ENCODE measurements at places on chromosomes 3 and 15.

DNA sequence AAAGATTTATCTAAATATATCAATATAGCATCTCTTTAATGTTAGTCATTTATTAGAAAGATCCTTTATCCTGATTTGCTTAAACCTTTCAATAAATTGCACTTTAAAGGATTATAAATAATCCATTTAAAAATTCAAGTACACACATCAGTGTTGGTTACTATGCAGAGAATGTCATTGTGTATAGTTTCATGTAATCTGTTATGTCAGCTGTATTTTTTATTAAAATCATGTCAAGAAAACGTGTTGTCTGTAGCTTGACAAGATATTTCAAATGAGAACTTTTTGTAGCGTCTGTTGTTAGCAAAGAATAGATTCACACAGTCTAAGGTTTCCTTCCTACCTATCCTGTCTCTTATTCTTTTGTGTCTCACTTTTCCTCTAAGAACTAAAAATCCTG is 7.8 kb downstream of the PDHB start:
- DNase-seq, result no peak

DNA sequence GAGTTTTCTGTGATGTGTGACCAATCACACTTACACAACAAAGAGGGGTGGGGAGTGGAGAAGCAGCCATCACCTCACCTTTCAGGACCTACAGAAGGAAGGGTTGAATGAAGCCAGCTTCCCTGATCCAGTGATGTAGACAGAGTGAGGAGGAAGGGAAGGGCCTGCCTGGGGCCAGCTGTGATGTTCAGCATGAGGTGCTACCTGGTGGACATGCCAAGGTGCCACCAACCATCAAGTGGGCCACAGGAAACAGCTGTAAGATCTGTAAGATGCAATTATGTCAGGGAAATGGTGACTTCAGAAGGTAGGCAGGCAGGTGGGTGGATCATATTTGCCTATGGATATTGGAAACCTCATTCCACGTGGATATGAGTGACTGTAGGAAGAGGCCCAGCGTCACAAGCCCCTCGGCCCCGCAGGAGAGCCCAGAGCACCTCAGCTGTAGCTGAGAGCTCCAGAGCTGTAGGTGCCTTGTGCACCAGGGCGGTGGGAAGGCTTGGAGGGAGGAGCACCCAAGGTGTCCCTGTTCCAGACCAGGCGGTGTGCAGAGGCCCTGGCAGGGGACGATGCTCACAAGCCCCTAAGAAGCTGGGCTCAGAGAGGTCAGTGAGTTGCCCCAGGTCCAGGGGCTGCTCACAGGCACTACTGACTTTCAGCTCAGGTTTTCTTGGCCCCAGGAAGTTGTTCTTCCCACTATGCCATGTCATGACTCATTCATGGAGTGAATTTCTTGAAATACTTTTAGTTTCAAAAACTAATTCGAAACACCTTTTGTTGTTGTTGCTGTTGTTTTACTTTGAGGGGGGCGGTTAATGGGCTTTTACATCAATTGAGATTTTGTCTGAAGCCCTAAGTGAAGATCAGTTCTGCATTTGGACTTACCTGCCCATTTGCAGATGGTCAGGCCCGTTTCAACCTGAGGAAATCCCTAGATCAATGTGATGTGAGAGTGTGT is 94.2 kb upstream of the ALDH1A3 start:
- DNase-seq, result no peak

GRCh38 chr3:2001306-2002108 is 97.2 kb upstream of the CNTN4 start:
- DNase-seq, result no peak

GRCh38 chr15:59722476-59722875 is 33.4 kb upstream of the BNIP2 start:
- no peak for DNase-seq

- DNase-seq, result no peak
Measured at GRCh38 chr15:51224428-51224827, 114.0 kb downstream of the CYP19A1 start.

GRCh38 chr3:51777985-51778384 is 1.1 kb downstream of the IQCF6 start:
- no peak for DNase-seq

- no peak for DNase-seq
Measured at GRCh38 chr3:138833899-138834595, 681 bp downstream of the PIK3CB start.

DNA sequence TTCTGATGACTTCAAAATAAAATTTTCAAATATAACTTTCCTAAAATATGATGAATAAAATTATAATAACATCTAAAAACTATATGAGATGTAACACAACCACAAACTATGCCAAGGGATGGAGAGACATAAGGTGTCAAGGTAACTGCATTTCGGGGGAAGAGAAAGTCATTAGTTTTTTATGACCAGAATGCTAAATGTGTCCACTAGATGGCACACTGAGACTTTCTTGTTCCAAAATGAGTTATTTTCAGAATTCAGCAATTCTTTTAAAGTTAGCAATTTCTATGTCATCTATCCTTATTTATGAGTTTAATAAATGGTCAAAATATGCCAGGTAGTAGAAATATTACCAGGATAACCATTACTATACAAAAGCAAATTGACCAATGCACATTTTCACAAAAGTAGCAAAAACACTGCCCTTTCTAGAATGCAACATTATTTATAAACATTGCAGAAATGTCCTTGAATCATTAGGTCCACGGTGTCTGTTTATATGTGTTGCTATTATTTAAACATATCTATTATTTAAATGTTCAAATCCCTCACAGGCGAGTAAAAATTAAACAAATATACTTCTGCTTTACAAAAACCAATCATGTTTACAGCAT is 374.2 kb downstream of the PLCL2 start:
- DNase-seq, result peak; percentile 3

GRCh38 chr3:38627956-38628355 is 21.5 kb downstream of the SCN5A start:
- DNase-seq, result no peak

GRCh38 chr3:45792036-45792435 is 4.3 kb downstream of the SLC6A20 start:
- DNase-seq, result no peak

DNA sequence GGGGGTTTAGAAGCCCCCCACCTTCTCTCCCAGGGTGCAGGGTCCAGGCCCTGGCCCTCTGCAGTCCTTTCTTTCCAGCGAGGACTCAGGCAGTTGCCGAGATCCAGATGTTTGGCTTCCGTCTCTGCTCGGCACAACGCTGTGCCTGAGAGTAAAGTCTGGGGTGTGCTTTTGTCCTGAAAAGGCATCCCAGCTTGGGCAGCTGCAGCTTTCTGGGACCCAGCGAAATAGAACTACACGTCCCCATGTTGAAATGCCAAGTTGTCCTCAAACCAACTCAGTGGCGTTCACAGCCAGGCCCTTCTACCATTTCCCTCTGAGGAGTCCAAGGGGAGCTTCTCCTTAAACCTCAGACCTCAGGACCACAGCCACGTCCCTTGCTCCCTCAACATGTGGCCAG is 23.1 kb downstream of the FGD5 start:
- DNase-seq, result no peak

- DNase-seq, result no peak
Measured at GRCh38 chr3:96931119-96931862, 116.9 kb downstream of the EPHA6 start.

DNA sequence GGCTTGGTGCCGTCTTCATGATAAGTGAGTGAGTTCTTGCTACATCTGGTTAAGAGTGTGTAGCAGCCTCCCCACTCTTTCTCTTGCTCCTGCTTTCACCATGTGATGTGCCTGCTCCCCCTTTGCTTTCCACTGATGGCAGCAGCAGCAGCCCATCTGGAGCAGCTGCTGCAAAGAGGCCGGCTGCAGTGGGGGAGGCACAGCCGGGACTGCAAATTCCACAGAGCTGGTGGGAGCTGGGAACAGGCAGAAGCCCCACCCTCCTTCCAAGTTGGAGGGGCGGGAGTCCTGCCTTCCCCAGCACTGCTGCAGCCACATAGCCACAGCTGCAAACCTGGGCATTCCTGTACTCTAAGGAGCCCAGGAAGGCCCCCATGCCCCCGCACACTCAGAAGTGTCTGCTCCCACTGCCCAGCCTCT is 62.8 kb upstream of the IMPG2 start:
- DNase-seq, result no peak

- no peak for DNase-seq
Measured at GRCh38 chr15:73571346-73571745, 61.8 kb downstream of the NPTN start.

DNA sequence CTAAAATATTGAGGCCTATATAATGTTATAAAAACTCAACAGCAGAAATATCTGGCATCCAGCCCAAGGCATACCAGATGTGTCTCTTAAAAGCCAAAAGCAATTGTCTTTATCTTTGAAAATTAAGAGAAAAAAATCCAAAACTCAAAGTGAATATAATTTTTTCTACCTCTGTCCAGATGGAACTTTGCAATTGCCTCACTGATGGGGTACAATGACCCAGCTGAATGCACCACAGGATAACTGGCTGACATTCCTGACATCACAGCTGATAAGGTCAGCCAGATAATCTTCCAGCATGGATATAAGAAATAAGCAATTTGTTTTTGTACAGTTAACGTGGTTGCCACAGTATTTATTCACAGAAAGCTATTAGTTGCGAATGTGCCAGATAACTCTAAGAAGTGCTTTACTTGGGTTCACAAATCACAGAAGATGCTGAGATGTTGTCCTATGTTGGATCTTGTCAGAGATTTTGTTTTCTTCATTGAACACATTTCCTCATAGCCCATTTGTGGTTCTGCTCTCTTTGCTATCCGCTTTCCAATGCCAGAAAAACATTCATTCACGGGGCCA is 566.9 kb upstream of the CCDC54 start:
- no peak for DNase-seq

DNA sequence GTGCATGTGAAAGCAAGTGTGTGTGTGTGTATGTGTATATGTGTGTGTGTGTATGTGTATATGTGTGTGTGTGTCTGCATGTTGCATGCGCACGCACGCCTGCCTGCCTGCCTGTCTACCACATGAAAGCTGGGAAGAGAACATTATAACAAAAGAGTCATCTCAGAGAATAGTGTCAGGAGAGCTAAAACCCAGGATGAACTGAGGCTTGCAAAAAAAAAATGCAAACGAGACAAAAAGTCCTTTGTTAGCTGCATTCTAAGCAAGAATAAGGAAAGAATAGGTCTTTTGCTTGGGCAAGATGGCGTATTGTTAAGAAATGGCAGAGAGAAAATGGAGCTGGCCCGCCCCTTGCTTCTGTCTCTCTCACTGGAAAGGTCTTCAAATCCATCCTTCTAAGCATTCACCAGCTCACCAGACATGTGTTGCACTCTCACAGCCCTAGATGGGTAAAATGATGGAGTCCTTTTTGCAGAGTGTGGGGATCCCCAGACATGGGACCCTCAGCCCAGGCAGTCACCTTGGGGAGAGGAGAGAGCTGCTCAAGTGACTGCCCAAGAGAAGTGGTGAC is 16.4 kb downstream of the WNT7A start:
- DNase-seq, result no peak

DNA sequence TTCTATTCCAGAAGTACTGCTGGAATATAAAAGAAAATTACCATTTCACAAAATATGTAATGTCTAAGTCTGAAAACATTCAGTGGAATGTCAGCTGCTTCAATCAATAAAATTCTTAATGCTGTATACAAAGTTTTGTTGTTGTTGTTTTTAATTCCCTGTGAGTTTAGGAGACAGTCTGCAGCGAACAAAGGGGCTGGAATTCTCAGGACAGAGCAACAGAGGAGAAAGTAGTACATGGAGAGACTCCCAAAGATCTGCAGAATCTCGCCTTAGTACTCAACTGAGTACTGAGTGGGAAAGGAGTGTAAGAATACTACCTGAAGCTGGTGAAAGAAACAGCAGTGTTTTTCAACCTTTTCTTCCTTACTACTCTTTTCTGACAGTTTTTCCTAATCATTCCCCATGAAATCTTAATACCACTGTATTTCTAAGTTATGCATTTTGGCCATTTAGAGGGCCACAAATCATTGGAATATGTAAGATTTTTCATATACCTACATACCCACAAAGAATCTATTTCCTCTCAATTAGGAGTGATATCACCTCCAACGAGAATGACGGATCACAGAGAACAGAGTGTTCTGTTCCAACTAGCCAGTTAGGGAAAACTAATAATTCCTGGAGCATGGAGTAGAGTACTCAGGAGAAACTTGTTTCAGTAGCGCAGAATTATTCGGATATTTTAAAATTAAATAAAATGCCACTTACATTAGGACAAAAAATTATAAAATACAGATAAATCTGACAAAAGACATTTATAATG is 16.0 kb downstream of the ANKRD28 start:
- no peak for DNase-seq

GRCh38 chr3:65556934-65557577 is 481.7 kb downstream of the MAGI1 start:
- no peak for DNase-seq

DNA sequence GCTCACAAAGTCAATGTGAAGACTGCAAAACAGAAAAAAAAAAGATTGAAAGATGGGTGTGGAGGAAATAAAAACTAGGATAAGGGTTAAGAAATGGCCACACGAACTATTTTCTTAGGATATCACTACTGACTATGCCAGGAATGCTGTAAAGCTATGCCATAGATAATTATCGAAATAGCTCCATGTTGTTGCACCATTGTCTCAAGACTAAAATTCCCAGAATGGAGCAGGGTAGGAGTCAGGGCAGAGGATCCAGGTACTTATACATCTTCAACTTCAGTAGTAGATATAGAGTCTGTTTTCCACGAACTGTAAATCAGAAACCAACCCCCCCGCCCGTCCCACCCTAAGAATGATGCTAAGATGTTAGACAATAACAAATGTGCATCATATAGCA is 302.2 kb downstream of the NAALADL2 start:
- DNase-seq, result no peak

DNA sequence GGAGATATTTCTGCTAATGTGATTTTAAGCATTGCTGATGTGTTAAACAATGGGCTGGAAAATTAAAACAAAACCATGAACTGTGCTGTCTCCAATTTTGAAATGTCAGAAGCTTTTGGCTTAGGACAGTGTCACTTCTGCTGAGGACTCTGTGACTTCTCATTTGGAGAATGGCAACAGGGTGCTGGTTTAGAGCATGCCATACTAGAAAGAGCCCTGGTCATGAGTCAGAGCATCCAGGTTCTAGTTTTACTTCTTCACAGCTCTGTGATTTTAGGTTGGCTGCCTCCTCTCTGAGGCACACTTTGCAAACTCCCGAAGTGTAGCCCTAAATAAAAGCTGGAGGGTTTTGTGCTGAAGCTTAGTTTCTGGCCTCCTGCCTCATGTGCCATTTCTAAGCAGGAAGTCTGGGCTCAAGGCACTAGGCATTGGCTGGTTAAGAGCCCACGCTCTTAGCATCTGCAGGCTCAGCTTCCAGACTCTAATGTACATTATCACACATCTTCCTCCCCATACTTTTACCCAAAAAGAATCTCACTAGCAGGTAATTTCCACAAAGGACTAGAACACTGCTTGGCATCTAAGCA is 193.8 kb downstream of the CNTN3 start:
- no peak for DNase-seq

Data from effector memory CD4-positive, alpha-beta T cell (primary cell).